ENCODE measurements at places on chromosomes 7 and 10.

DNA sequence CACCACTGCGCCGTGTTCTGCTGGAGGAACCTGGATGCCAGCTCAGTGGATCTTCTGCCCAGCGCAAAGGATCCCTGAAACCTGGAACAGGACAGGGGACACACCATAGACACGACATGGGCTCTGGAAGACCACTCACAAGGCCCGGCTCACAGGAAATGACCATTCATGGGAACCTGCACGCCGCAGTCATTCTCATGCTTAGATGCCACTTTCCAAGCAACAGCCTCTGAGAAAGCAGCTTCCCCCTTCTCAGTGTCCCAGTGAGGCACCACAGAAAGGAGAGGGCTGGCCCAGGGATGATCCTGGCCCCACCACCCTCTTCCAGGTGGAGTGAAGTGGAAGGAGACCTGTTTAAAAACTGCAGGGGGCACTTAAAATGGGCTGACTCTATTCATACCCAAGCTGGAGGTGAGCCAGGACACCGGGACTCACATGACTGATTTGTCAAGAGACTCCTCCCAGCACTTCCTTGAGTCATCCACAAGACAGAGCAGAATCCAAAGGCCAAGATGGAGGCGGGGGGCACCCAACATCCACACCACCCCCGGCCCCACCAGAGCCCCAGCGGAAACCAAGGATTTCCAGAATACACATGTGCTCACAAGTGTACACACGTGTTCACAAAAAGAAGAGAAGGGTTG is 11.2 kb downstream of the CTBP2 start:
- no peak for DNase-seq

GRCh38 chr10:63717027-63717715 is 196.0 kb downstream of the REEP3 start:
- DNase-seq: no peak

DNA sequence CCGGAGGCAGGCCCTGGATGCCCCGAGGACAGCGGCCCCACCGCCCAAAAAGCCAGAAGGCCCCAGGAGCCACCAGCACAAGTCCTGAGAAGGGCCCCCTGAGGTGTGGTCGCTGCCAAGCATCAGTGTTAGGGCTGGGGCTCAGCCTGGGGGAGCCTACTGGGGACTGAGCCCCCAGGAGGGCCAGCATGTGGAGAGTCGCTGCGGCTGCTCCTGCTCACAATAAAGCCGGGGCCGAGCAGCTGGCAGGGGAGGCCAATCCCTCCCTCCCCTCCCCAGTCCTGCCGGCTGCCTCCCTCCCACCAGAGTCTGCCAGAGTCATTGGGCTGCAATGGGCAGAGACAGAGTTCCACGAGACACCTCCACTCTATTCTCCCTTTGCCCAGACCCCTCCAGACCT is 3.1 kb upstream of the ASIC3 start:
- DNase-seq: no peak

- DNase-seq: peak; percentile 67
These were observed at the start of gene SRGN for GRCh38 chr10:69087590-69088470. SRGN (plus strand) TSS chr10:69088103; CDS start chr10:69088158, 55 bp downstream.

- DNase-seq: no peak
These were observed 8.4 kb downstream of the RAB18 start for GRCh38 chr10:27512548-27512947.
